SK-N-SH treated with all-trans-retinoic acid at 6 μM for 48 hours (cell line): ENCODE measurements at places on chromosomes 5 and 9.

DNA sequence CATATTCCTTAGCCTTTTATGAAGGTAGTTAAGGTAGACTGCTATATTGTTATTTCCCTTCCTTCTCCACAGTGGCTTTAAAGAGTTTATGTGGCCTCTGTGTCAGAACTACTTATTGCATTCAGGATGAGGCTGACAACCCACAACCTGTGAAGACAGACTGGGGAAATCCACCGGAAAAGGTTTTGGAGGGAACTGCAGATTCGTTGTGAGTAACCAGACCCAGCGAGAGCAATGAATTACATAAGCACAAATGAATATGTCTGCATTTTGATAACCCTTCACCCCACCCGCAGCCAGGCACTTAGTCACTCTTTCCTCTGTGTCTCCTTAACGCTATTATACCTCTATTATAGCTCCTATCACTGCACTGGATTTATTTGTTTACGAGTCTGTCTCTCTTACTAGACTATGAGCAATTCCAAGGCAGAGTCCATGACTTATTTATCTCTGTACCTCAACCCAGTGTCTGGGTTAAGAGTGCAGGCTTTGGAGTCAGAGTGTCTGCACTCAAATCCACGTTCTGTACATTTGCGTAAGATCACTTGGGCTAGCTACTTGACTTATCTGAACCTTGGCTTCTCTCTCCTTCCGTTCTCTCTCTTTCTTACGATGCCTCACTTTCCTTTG, 19.2 kb downstream of the KCTD16 start:
- peak; percentile 74 for ATAC-seq

DNA sequence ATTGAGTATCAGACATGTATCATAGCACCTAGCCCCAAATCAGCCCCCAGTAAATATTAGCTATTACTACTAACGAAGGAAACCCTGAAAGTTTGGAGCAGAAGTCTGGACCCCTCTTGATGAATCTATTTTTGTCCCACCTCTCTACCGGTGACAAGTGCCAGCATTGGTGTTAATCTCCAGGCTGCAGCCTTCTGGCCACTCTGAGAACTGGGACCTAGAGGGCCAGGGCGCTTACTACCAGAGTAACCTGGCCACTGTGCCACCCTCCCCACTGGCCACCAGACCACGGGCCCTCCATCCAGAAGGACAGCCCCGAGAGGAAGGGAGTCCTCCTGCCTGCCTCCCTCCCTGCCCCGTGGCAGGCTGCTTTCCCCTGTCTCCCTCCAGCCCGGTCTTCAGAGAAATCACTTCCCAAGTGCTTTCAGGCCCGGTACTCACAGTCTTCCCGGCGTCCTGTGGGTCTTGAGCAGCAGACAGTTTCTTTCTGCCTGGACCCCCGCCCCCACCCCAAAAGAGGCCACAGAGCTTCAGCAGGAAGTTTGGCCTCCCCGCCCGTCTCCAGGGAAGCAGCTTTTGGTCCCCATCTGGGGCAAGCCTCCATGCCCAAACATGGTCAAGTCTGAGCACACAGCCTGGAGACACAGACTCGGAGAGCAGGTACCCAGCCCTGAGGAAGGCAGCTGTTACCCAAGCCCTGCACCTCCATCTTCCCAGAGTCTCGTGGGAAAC, at the start of gene KCNMB1:
TSS of gene KCNMB1 (minus strand) at position 550 of the 732 bp plus-strand sequence. CDS start 3,920 bp downstream, outside the sequence.
- no peak for ATAC-seq

DNA sequence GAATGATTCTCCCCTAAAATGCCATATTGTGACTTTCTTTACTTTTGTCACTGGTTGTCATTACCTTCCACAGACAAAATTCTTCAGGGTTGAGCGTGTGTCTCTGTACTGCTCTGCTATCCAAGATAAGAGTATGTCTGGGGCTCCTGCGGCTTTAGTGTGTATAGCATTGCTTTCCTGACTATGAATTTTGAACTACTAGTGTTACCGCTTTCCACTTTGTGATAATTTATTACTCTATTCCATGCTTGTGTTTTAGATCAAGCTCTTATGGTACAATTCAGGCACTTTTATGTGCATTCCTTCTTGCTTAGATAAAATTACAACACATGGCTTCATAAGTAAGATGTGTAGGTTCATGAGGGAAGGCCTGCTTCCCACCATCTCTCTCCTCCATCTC, 51.5 kb upstream of the MEF2C start:
- ATAC-seq = no peak

GRCh38 chr9:116520218-116520617, 166.9 kb upstream of the TRIM32 start:
- no peak for ATAC-seq

GRCh38 chr5:95712347-95712958, 18.7 kb upstream of the RHOBTB3 start:
- ATAC-seq = peak; percentile 95

GRCh38 chr5:178331491-178331996, 98.9 kb upstream of the PHYKPL start:
- no peak; the same call in 2 of the 3 replicates for ATAC-seq

- ATAC-seq = peak; percentile 75
These were observed 419.9 kb upstream of the GRAMD2B start for GRCh38 chr5:126003309-126003708.

GRCh38 chr9:95032580-95033341, 284.7 kb downstream of the FANCC start:
- peak; percentile 7; the same call in 1 of the 3 replicates for ATAC-seq

- ATAC-seq = peak; percentile 64
These were observed 77.7 kb downstream of the FOXD1 start for GRCh38 chr5:73370640-73371583.

DNA sequence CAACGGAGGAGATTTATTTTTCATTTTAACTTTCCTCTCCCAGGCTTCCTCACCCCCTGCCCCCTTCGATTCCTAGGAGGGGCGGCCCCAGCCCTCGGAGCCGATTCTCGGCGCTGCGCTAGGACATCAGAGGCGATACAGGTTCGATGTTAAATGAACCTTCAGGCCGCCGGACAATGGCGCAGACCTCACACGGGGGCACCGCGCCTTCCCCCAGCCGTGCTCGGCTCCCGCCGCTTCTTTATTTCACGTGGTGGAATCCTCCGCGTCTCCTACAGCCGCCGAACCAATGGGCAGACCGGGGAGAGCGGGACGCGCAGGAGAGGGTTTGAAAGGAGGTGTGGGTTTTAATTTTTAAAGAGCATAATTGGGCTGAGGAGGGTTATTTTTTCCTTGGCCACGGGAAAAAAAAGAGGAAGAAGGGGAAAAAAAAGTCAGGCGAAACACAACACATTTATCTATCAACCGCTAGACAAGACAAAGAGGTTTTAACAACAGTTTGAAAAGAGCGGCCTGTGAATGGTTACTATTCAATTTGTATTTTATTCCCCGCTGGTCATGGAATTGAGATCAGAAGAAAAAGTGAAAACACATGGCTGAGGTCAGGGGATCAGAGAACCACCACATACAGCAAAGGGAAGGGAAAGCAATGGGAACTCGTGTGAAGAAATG, 126.8 kb downstream of the TMEM174 start:
- no peak for ATAC-seq

DNA sequence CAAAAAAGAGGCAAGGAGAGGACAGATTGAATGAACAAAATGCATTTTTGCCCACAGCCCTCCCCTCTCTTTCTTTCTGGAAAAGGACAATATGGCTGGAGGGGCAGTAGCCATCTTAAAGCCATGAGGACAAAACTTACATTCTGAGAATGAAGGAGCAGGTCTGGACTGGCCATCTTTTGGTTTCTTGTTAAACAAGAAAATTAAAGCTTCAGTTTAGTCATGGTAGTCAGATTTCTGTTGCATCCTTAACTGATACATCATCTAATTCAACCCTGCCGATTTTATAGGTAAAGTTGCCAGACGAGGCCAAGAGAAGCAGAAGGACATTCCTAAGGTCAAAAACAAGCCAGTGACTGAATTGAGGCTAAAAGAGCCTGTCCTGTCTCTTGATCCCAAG, 31.5 kb upstream of the INSYN2B start:
- ATAC-seq = no peak

DNA sequence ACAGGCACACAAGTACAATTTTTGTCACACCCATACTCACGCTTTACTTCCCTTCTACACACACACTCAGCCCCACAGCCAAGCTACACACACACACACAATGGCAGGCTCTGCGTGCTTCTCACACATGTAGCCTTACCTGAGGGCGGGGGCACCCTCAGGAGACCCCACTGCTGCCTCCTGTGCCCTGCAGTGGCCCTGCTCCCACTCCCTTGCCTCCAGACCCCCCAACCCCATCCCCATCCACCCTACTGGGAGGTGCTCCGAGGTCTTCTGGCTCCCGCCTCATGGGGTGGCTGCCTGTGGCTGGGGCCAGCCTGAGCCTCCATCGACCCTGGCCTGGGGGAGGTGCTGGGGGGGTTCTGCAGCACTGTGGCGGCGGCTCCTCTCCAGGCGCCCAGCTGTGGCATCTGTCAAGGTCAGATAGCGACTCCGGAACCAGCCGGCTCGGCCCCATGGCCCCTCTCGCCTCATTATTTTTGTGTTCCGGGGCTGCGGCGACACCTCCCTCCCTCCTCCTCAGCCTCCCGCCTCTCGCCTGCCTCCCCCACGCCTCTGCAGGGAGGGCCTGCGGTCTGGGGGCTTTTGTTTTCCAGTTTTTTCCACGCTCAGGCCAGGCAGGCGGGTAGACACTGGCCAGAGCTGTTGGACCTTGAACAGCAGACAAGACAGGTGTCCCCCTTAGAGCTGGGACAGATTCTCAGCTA, 21.7 kb downstream of the CXXC5 start:
- no peak for ATAC-seq

- no peak for ATAC-seq
These were observed 303.1 kb downstream of the IZUMO3 start for GRCh38 chr9:24242576-24242975.

- peak; percentile 25 for ATAC-seq
These were observed 141.4 kb upstream of the OTULINL start for GRCh38 chr5:14440223-14440581.
